ENCODE measurements at places on chromosomes 2 and 18.

- DNase-seq = no peak
Observed at GRCh38 chr2:50480507-50480906, 551.4 kb downstream of the NRXN1 start.

- no peak for DNase-seq
Observed at GRCh38 chr2:198928026-198928425, 529.7 kb downstream of the SATB2 start.

- DNase-seq = no peak
Observed at GRCh38 chr2:194602750-194603149, 1054.3 kb upstream of the SLC39A10 start.

- DNase-seq = peak; percentile 11
Observed at GRCh38 chr2:195722075-195722474, 65.0 kb downstream of the SLC39A10 start.
